ENCODE measurements at places on chromosomes 13 and 19.

DNA sequence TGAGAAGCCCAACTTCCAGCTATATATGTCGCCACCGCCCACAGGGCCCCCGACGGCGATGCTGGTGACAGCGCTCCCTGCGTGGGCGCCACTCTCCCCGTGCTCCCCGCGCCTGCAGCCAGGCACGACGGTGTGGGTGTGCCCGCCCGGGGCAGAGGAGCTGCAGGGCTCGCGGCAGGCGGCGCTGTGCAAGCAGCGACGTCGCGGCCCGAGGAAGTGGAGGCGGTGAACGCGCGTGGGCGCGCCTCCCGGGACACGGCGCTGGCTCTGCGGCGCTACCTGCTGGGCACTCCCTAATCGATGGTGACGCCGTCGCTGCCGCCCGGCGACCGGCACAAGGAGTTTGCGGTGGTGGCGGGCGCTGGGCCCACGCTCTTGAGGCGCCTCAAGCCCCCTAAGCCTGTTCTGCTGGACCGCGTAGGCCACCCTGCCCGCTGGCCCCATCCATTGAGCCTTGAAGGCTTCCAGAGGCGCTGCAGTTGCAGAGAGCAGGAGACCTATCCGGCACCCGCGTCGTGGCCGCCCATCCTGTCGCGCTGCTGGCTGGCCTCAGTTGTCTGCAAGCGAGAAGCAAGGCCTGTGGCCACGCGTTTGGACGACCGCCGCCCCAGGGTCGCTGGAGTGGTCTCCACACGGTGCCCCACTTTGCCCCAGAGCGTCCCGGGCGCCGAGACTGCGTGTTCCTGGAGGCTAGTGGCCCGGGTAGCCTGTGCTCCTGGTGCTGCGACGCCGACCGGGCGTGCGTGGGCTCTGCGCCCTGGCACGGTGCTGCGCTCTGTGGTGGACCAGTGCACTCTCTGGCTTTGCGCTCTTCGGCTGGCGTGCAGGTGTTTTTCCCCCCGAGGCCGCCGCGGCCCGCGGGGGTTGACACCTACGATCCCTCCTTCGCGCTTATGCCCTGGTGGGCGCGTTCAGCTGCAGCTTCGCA is 23.1 kb downstream of the LRFN3 start:
- DNase-seq = peak; percentile 88

DNA sequence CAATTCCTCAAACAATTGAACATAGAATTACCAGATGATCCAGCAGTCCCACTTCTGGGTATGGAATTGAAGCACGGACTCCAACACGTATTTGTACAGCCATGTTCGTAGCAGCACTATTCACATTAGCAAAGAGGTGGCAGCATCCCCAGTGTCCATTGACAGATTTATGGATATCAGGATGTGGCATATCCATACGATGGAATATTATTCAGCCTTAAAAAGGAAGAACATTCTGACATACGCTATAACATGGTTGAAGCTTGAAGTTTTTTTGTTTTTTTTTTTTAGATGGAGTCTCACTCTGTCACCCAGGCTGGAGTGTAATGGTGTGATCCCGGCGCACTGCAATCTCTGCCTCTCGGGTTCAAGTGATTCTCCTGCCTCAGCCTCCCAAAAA is 220.6 kb downstream of the ZIC5 start:
- no peak for DNase-seq

- DNase-seq = no peak
Observed at GRCh38 chr13:37198629-37199028, 93.2 kb upstream of the CSNK1A1L start.

DNA sequence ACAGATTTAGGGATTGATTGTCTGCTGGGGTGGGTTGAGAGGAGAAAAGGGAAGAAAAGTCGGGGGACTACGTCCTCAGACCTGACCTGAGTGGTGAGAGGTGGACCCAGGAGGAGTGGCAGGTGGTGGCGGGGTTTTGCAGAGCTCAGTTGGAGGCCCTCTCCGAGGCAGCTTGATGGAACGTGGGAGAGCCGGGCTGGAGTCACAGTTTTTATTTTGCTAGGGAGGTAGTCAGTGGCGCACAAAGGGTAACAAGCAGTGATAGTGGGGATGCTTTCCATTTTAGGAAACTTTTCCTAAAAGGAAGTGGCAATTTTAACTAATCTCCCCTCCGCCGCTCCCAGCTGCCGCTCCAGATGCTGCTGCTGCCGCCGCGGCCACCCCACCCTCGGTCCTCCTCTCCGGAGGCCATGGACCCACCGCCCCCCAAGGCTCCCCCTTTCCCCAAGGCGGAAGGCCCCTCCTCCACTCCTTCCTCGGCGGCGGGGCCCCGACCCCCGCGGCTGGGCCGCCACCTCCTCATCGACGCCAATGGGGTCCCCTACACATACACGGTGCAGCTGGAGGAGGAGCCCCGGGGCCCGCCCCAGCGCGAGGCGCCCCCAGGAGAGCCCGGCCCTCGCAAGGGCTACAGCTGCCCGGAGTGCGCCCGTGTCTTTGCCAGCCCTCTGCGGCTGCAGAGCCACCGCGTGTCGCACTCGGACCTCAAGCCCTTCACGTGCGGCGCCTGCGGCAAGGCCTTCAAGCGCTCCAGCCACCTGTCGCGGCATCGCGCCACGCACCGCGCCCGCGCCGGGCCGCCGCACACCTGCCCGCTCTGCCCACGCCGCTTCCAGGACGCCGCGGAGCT is 1.1 kb upstream of the ZNF581 start:
- no peak for DNase-seq

- DNase-seq = no peak
Observed at GRCh38 chr13:106521095-106521799, 14.2 kb downstream of the EFNB2 start.

DNA sequence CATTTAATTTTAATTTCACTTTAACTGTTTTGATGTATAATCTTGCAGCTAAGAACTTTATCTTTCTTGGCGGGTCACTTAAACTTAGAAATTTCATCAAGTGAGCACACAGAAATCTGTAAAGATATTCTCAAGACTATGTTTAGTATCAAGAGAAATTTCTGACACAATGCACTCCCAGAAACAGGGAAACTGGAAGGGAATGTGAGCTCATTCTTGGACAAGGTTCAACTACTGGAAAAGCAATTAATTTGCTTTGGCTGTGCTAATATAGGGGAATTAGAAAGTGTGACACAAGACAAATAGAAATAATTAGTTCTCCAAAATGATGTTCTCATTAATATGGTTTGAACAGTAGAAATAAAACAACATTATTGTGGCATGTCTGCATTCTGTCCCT is 402.3 kb downstream of the DACH1 start:
- no peak for DNase-seq

DNA sequence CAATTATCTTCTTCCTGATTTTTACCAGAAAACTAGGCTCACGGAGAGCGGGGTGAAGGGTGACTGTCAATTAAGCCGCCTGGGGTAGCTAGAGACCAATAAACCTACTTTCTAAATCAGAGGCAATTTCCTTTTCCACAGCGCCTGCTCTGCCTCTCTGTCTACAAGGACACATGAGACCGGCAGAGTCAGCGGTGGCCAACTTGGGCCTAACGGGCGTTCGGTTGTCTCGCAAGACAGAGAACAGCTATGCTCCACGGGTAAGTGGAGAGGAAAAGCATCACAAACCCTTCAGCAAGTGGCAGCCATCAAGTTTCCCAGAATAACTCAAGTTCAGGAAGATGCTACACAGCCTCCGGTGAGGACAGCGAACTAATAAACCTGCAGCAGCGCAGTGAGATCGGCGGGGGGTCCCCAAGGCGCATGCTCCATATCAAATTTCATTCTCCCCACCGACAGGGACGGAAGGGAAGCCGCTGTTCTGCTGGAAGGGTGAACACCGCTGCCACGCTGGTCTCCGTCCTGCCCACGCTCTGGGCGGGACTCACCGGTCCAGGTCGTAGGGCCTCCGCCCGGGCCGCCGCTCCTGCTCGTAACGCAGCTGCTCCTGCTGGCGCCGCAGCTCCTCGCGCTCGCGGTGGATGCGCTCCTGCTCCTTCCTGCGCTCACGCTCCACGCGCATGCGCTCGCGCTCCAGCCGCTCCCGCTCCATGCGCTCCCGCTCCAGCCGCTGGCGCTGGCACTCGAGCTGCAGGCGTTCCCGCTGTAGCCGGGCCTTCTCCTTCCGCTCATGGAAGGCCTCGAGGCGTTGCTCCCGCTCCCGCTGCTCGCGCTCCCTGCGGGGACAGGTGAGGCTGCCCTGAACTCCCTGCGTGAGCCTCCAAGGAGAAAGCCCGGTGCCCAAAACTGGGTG is 25.8 kb upstream of the TINCR start:
- DNase-seq = no peak

- DNase-seq = no peak
Observed at GRCh38 chr13:78241278-78241919, 322.8 kb upstream of the EDNRB start.

DNA sequence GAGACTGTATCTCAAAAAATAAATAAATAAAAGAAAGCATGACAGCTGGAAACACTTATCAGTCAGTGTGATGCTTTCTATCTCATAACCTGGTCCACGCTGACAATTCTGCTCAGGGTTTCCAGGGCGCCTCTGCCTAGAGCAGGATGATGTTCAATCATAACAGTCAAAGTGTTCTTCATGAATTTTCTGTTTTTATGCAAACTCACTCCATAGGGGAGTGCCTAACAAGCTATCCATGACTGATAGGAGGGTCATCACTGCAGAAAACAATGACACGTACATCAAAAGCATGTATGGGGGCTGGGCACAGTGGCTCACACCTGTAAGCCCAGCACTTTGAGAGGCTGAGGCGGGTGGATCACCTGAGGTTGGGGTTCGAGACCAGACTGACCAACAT is 41.4 kb upstream of the ZNF83 start:
- DNase-seq = no peak

DNA sequence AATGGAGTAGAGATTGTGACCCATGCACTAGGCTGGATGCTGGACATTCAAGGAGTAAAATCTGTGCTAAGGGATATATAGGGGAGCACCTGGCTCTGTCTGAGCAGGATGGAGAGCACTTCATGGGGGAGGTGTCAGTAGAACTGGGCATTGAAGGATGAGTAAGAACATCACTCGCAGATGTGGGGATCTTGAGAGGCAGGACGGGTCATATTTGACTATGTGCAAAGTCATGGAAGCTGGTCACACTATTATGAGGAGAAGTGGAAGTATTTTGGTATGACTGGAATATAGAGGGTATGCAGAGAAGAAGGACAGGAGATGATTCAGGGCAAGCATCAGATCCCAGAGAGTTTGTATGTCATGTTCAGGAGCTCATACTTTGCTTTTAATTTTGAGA is 62.9 kb upstream of the PCDH8 start:
- DNase-seq = no peak

- DNase-seq = peak; percentile 34
Observed at GRCh38 chr19:41595258-41595889, 19.4 kb downstream of the CEACAM21 start.

GRCh38 chr13:108223687-108224503 is 5.7 kb downstream of the ABHD13 start:
- DNase-seq = no peak

- no peak for DNase-seq
Observed at GRCh38 chr19:33202546-33203507, 8.7 kb downstream of the LRP3 start.

- DNase-seq = no peak
Observed at GRCh38 chr19:15841875-15842569, 26.6 kb upstream of the OR10H1 start.

GRCh38 chr19:49985871-49986270 is 24.9 kb upstream of the SIGLEC11 start:
- no peak for DNase-seq

- no peak for DNase-seq
Observed at GRCh38 chr13:40682449-40683240, 16.2 kb upstream of the FOXO1 start.

- no peak for DNase-seq
Observed at GRCh38 chr13:86559901-86560300, 760.7 kb upstream of the SLITRK6 start.

- DNase-seq = no peak
Observed at GRCh38 chr13:85108356-85108755, 690.9 kb downstream of the SLITRK6 start.

DNA sequence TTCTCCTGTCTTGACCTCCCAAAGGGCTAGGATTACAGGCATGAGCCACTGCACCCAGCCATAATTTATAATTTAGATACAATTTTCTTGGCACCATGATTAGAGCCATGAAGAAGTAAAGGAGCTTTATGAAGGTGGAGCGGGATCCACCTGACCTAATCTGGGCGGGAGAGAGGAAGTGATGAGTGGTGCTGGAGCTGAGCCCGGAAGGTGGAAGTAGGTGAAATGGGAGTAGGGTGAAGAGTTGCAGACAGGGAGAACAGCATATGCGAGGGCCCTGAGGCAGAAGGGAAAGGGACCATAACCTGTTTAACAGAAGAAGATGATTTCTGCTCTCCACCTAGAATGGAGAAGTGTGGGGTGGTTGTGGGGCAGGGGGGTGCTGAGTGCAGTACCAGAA is 4.2 kb downstream of the BLOC1S3 start:
- DNase-seq = no peak

GRCh38 chr13:27043013-27043412 is 128.6 kb downstream of the USP12 start:
- no peak for DNase-seq

GRCh38 chr13:32830336-32831031 is 185.7 kb upstream of the KL start:
- no peak for DNase-seq

DNA sequence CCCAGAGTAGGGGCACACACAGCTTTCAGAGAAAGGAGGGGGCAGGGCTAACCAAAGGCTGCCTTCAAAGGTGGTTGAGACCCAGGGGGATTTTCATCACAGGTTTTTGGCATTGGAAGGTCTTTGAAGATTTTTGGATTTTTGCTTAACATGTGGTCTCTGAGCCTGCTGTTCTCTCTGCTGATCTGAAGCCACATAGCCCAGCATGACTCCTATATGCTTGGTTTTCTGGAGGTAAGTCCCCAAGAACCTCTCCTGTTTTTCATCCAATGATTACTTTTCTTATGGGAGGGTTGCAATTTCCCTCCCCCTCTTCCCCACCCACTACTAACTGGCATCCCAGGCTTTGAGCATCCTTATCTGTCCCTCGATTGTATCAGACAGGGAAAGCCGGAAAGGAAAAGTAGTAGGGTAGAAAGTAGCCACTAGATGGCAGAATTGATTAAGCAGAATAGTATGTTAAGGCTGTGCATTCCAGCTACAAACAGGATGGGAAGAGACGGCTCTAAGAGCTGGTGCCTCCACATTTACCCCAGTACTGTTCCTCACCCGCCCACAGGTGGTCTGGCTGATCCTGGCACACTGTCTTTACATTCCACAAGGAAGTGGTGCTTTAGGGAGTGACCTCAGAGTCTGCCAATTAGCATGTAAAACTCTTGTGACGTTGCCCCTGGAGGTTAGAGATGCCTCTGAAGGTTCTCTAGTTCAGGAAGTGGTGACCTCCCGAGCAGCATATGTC is 218.9 kb upstream of the EDNRB start:
- no peak for DNase-seq

DNA sequence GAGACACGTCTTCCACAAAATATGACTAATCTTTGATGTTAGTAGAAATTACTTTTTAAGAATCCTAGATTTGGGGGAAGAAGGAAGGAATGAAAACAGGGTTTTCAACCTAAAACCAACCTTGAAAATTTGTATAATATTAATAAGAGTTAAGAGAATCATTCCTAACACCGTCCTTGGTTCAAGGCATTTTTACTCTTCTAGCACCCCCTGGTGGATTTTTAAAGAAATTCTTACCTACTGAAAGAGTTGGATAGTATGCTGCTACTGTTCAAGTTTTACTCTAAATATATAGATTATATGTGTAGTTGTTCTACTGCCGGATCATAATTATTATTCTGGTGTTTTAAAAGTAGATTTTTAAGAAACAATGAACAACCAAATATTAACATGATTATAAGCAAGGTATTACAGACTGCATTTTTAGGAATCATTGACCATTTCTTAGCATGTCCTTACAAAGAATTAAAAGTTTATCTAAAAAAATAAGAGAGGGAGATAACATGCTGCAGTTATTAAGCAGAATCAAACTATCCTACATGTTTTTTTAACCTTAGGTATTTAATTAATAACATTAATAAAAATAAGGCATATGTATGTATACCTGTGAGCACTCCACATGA is 7.4 kb upstream of the SLITRK6 start:
- DNase-seq = no peak

Data from activated CD8-positive, alpha-beta memory T cell treated with anti-CD3 and anti-CD28 coated beads for 4 hours (primary cell).